ENCODE measurements at places on chromosomes 1 and 21.

DNA sequence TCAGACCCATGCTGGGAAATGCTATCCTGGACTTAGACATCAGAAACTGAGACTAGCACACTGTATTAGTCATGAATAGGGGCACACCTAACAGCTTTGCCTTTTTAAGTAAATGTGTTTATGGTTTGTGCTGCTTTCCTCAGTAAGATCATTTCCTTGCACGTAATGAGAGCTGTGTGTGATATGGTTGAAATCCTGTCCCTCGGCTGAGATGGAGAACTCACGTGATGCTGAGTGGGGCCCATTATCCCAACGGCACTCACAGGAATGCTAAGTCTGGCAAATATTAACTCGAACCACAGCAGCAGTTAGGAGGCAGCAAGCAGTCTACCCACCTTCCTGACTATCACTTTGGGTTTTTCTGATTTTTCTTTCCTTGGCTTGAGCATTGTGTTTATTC, 38.2 kb downstream of the BCL9 start:
- DNase-seq, result no peak

DNA sequence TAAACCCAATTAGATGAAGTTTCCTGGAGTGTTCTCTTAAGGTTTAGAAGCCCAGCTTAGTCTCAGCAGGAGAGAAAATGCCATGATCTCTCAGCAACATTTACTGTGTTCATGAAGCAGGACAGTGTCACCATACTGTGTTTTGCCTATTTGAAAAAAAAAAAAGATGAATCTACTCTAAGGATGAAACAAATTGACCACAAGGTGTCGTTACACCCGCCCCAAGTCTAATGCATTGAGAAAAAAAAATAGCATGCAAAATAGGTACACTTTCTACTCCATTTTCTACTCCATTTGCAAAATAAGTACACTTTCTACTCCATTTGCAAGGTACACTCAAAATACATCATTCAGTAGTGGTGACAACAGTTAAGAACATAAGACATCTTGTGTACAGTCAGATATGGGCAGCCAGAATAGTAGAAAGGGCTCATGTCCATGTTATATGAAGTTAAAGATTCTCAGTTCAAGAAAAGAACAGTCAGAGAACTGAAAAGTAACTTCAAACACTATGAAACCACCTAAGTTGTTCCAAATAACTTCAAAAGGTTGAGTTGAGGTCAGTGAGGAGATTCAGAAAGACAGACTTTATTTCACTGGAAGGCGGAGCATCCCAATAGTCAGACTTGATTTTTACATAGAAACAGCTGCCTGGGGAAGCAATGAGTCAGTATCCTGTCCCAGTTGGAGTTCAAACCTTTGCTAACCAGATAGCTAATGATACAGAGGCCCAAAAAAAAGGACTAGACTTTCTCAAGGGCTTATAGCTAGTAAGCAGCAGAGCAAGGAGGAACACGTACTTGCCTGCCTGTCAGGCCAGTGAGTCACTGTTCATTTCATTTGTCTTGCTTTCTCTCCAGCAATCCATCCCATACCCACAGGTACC, 13.3 kb downstream of the PLPPR5 start:
- no peak for DNase-seq

DNA sequence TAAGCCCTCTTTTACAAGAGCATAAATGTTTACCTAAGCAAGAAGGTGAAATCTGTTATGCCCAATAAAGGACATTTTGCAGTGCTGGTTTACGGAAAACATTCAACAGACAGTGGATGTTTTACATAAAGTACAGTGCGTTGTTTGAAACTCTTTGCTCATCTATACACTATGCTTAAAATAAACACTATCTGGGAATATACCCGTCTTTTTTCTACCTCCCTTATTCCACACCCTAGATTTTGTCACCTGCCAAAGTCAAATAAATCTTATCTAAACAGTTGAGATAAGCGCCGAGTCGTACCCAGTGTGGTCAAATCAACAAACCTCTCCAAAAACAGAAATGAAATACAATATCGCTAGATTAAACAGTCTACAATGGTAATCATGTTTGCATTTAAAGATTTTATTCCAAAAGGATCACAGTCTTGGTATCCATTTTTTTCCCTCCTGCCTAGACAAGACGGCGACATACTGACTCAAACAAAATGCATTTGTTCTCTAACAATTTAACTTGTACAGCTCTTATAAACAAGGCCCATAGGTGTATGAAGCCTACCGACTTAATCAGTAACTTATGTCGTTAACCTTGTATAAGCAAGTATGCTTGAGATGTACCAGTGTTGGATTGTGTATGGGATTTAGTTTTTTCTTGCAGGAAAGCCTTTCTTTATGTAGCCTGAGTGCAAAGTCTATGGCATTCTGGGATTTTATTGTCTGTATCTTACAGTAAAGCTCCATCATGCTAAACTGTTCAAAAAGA, 189.1 kb downstream of the FMN2 start:
- no peak for DNase-seq

DNA sequence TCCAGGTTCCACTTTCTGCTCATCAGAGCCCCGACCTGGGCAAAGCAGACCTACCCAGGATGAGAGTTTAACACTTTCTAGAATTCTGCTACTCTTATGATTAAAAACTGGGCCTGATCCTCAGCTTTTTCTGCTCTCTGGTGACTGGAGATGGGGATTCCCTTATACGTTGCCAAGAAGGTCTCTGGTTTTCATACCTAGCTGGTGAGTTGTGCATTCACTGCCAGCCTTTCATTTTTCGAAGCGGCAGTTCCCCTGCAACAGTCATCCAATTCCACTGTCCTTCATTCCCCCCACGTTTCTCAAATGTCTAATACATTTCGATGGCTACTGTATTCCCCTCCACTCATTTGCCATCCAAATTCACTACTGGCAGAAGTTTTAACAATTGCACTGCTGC, 135.3 kb downstream of the ADSS2 start:
- DNase-seq, result no peak

GRCh38 chr1:85278853-85279314, 2.5 kb upstream of the BCL10 start:
- DNase-seq, result peak; percentile 65

DNA sequence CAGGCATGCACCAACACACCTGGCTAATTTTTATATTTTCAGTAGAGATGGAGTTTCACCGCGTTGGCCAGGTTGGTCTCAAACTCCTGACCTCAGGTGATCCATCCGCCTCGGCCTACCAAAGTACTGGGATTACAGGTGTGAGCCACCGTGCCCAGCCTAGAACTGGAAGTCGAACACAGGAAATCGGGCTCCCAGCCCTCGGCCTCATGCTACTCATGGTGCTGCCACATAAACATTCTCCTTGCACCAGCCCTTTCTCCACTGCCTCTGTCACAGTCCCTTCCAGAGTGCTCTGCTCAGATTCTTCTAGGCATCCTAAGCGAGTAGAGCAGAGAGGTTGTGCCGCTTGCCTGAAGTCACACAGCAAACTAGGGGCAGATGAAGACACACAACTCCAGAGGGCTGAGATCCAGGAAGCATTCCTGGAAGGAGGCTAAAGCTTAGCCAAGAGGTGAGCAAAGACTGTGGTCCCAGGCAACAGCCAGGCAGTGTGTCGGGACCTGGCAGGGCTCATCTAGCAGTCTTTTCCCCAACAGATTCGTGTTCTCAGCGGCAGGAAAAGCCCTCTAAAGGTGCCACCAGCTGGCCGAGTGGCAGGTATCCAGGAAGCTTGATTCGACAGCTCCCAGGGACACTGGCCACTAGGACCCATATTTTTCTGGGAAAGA, 29.6 kb upstream of the NPPB start:
- no peak for DNase-seq

DNA sequence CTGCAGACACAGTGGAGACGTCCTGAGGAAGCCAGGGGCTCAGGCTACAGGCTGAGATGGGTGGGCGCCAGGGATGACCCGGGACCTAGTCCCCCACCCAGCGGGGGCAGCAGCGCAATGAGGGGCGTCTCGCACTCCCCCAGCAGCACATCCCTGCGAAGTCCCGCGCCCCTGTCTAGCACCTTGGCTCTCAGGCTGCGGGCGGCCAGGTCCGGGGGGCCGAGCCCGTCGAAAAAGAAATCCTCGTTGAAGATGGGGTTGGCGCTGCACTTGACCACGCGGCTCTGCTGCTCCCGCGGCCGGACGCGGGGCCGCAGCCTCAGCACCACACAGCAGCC, 1.8 kb downstream of the C2CD4D start:
- no peak for DNase-seq

DNA sequence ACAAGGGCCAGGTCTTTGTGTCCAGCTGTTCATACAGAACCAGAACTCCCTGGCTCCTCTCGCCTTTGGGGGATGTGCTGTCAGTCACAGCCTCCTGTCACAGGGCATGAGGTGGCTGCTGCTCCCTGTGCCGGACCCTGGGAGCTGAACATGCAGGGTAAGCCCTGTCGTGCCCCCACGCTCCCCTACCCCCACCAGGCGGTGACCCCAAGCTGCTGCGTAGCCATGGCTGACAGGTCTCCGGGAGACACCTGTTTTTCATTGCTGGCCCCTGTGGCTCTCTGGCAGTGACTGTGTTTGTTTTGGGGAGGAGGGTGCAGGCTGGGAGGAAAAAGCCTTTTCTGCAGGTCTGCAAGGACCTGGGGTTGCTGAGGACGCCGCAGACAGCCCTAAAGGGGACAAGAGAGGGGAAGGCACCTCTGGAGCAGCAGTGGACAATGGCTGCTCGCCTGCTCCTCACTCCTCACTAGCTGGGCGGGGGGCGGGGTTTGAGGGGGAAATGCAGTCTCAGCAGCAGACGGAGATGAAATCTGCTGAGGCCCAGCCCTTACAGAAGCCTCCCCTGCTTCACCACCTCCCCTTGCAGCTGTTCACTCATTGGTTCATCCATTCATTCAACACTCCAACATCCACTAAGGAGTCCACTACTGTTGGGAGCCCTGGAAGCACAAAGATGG, 81.4 kb downstream of the TRABD2B start:
- DNase-seq, result no peak

- DNase-seq, result no peak
These were observed 37.5 kb downstream of the IVNS1ABP start for GRCh38 chr1:185279571-185279970.

DNA sequence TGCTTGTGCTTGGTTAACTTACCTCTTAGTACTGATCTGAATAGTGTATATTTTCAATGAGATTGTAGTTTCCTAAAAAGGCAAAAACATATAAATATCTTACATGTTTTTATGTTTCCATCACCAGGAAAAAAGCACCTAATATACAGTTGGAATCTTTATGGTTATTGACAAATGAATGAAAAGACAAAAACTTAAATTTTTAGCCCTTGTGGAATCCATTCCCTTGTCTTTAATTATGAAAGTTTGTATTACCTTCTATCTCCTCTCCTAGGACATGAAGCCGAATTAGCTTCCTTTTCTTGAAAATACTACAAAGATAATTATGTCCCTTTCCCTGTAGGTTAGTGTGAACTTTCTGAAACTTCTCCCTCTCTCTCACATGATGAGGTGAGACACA, at the start of gene OR2T12:
Gene OR2T12 (minus strand): TSS at position 101 of the 400 bp plus-strand sequence. CDS start 7,846 bp downstream, outside the sequence.
- DNase-seq, result no peak

- DNase-seq, result no peak
These were observed 47.1 kb downstream of the LEPR start for GRCh38 chr1:65467536-65467935.

GRCh38 chr1:71882226-71882625, 400.1 kb downstream of the NEGR1 start:
- no peak for DNase-seq

DNA sequence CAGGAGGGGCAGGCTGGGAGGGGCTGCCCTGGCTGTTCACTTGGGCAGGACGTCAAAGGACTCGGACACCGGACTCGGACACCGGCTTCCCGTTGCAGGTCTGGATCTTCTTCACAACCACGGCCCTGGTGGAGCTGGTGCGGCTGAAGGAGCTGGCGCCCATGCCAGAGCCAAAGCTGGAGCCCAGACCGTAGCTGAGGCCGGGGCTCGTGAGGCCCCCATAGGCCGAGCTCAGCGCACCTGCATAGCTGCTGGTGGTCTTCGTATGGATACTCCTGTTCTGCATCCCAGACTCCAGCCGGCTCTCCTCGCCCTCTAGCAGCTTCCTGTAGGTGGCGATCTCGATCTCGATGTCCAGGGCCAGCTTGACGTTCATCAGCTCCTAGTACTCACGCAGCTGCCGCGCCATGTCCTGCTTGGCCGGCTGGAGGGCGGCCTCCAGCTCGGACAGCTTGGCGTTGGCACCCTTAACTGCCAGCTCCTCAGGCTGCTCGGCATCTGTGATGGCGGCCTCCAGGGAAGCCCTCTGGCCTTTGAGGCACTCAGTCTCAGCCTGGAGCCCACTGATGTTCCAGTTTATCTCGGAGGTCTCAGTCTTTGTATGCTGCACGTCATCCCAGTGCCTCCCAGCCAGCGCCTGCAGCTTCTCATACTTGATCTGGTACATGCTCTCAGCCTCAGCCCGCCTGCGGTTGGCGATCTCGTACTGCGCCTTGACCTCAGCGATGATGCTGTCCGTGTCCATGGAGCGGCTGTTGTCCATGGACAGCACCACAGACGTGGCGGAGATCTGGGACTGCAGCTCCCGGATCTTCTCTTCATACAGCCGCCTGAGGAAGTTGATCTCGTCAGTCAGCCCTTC, 15.1 kb upstream of the KLF17 start:
- no peak for DNase-seq

DNA sequence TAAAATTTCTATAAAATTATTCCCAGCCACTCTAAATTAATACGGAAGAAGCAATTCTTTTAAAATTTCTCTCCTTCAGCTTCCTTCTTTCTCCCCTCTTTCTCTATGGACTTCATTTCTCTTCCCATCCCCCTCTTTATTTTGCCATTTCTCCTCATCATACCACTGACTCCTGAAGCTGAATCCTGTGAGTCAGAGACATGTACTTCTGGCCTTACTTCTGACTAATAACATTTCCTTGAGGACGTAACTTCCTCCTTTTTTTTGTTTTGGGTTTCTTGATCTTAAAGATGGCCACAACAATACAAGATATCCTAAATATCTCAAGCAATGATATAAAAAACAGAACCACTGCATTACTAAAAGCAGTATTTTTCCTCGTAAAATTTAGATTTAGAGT, 63.6 kb upstream of the DENND1B start:
- DNase-seq, result no peak

GRCh38 chr1:95058974-95059373, 13.8 kb downstream of the ALG14 start:
- DNase-seq, result no peak

DNA sequence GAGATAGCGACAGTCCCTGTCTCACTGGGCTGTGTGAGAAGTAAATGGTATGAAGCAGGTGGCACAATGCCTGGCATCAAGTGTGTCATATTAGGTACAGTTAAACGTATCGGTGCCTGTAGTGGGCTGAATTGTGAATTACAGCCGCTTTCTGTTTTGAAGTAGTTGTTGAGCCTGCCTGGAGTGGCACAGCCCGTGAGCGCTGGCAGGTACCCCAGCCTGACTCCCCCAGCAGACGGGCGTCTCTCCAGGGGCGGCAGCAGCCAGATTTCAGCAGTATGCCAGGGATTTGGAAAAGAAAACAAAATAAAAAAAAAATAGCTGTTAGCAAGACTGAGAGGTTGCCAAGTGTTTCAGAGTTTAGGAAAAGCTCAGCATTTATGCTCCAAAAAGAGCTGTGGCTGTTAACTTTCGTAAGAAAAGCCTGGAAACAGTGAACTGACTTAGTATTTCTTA, 26.6 kb upstream of the GPR153 start:
- no peak for DNase-seq

DNA sequence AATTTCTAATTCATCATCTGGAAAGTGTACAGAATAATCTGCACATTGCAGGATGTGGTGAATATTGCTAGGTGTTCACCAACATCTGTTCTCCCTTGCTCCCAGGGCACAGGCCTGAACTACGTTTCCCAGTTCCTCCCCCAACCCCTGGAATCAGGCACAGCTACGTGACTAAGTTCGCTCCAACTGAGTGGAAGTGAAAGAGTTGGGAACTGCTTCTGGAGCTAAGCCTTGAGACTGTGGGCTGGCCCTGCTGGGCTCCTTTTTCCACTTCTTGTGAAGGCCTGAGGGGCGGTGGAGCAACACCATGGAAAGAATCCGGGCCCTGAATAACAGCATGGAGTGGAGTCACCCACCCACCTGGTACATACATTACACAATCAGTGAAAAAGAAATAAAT, 534.6 kb downstream of the SMYD3 start:
- no peak for DNase-seq

Measured in stimulated activated CD8-positive, alpha-beta memory T cell treated with anti-CD3 and anti-CD28 coated beads, Interleukin-4, amount 100 ng/mL, for 48 hours (primary cell).